Activated CD8-positive, alpha-beta memory T cell treated with anti-CD3 and anti-CD28 coated beads, Interleukin-2, amount 50 U/mL, for 48 hours (primary cell): ENCODE measurements at places on chromosomes 1 and 21.
A peak's percentile ranks its signal among the peaks of the same experiment; 100 is the strongest.

DNA sequence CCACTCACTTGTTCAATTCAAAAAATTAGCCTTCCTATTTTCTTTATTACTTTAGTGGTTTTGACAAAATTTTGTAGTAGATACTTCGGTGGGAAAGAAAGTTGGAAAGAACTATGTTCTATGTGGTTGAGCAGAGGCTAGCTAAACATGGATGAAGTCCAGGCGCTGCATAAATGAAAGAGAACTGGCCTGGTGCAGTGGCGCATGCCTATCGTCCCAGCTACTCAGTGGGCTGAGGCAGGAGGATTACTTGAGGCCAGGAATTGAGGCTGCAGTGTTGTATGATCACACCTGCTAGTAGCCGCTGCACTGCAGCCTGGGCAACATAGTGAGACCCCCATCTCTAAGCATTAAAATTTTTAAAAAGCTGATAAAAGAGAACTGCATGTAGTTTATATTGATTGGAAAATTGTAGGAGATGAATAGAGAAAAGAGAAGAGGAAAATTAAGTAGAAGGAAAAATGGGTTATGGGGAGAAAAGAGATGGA is 21.0 kb downstream of the IFNAR1 start:
- DNase-seq, result no peak

DNA sequence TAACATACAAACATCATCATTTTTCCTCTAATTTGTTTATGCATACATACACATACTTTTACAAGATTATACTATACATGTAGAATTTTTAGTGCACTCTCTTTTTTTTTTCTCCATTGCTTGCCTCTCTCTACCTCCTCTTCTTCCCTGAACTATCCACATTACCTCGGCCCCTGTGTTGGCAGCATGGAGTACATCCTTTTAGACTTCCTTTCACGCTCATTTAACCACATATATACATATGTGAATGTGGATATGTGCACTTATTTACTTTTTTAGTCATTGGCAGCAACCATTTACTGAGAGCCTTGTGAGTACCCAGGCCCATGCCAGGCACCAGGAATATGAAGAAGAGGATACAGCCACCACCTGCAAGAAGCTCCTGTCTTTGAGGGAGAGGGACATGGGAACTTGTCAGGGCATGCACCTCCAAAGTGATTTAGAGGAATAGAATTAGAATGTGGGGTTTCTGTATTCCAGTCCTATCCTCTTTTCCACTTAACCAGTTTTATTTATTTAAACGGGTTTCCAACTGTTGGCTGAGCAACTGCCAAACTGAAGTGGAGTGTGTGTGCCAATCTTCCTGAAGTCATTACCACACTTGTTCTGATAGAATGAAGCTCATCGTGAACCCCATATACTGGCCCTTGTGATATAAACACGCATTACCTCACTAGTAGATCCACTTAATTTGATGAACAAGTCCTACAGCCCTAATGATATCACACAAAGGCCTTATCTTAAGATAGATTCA is 212.6 kb downstream of the TNR start:
- DNase-seq, result no peak

DNA sequence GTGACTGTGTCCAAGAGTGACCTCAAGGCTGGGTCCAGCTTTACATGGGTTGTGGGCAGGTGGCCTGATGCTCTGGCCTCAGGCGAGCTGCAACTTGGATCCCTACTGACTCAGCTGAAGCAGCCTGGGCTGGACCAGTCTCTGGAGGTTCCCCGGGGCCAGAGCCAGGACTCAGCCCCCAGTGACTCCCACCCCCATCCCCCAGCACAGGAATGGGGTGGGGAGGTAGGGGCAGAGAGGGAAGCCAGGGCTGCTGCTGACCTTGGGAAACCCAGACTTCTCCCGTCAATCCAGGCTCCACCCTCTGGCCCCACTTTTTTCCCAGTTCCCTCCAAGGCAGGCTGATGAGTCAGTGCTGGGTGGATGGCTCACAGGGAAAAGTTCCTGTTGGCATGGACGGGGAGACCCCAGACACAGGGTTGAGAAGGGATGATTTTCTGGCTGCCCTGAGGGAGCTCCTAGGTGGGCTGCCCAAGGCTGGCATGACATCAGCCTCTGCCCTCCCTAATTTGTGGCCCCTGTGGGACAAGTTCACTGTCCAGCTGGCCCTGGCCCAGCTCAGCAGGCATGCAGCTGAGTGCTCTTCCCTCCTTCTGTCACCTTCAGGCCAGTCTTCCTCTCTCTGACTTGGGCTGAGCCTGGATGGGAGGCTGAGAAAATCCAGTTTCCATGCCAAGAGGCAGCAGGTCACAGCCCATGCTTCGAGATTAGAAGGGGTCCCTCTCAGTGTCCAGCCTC is 2.2 kb downstream of the ZC3H12A start:
- DNase-seq, result peak; percentile 57

DNA sequence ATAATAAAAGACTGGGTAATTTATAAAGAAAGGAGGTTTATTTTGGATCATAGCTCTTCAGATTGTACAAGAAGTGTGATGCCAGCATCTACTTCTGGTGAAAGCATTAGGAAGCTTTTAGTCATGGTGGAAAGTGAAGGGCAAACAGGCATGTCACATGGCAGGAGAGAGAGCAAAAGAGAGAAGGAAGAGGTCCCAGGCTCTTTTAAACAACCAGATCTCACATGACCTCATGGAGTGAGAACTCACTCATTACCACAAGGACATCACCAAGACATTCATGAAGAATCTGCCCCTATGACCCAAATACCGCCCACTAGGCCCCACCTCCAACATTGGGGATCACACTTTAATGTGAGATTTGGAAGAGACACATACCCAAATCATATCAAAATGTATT is 10.0 kb downstream of the RPTN start:
- DNase-seq, result no peak

GRCh38 chr1:230333590-230334446 is 92.3 kb downstream of the PGBD5 start:
- no peak for DNase-seq

- DNase-seq, result no peak
Observed at GRCh38 chr1:11051781-11052511, 4.9 kb upstream of the MASP2 start.

GRCh38 chr1:68673771-68674170 is 176.9 kb upstream of the DEPDC1 start:
- no peak for DNase-seq

DNA sequence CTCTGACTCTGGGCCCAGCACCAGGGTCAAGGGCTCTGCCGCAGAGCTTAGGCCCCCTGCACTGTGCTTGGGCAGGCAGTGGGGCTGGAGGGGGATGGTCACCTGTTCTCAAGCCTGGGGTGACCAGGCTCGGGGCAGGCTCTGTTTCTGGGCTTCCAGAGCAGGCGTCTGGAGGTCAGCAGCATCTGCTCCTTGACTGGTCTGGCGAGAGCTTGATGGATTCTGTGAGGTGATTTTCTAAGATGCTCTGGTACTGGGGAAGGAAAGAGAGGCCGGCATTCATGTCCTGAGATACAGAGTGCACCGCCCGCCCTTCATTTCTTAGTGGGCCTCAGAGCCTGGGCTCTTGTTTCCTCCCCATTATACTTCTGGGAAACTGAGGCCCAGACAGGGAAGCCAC is 24.5 kb downstream of the RAB7B start:
- DNase-seq, result no peak

DNA sequence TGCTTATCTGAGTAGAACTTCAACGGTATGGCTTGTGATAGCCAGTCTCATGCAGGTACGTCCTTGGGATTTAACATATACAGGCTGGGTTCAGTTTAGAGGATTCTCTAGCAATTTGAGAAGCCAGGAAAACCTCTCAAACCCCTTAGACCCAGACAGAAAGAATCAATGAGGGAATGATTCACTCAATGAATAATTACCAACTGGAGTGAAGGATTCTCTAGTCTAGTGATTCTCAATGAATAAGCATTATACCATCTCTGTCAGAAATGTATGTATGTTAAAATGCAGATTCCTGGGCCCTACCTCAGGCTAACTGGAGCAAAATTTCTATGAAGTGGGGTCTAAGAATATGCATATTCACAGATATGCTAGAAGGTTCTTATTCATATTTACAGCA is 54.5 kb upstream of the APP start:
- DNase-seq, result no peak

DNA sequence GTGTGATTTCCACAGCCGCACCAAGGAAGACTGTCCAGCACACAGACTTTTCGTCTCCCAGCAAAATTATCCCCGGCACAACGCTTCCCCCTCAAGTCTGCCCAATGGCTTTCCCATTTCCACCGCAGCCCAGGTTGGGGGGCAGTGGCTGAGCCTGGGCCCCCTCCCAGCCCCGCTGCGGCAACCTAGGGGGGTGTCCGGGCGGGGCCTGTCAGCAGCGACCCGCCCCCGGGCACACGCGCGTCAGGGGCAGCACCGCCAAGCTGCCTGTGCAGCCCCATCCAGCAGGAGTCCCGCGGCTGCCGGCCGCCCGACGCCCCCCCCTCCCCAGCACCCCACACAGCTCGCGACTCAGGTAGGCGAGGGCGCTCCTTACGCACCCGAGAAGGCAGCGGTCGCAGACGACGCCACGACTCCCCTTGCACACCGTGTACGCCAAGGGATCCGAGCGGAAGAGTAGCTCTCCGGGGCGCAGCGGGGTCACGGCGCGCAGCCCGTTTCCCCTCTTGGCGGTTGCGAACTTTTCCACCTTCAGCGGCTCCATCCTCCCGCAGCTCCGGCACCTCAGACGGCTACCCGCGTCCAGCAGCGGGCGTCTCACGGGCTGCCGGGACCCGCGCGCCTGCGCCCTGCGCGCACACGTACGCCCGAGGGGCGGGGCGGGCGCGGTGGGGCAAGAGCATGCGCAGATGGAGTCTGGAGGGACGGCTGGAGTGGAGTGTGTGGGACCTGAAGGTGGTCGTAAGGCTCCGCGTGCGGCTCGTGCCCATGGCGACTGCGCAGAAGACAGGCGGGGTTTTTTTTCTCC is at the start of gene SMYD3:
SMYD3 (minus strand) TSS at position 606 of the 808 bp plus-strand sequence.
- DNase-seq, result peak; percentile 87

DNA sequence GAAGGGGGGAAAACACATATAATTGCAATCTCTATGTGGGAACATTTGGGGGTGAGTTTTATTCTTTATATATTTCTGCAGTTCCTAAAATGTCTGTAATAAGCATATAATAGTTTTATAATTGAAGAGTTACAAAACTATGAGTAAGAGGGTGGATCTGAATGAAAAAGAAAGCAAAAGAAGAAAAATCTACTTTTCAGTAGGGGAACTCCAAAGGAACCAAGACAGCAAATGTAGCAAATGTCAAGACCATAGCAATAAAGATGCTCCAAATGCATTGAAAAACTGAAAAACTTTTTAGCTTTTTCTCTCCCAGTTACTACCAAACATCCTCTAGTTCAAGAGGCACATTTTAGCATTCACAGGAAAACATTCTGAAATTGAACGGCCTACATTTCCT is 434.8 kb downstream of the LMO4 start:
- no peak for DNase-seq

GRCh38 chr1:208975456-208975855 is 608.1 kb upstream of the CAMK1G start:
- no peak for DNase-seq

DNA sequence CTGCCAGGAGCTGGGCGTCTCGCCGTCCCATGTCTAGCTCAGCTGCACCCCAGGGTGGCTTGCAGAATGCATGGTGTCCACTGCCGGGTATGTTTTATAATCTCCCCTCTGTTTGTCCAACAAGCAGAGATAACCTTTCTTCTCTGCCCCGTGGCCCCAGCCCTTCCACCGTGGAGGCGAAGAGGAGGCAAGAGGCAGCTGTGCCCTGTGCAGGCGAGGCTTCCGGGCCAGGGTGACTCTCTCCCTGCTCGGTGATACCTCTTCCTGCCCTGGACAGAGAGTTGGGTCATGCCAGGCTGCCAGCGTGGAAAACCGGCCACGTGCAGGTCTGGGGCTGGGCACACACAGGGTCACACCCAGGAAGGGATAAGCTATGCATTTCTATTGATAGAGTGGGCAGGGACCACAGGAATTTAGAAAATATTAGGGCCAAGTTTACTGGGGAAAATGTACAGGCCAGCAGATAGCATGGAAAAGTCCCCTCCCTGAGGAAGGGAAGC is at the start of gene TFF2:
TFF2 (minus strand) TSS at position 68 of the 500 bp plus-strand sequence; CDS start at position 31, 37 bp downstream.
- DNase-seq, result peak; percentile 48
